Stimulated activated CD4-positive, alpha-beta T cell treated with anti-CD3 and anti-CD28 coated beads, Interleukin-2, amount 100 ng/mL, for 24 hours (primary cell): ENCODE measurements at places on chromosomes 6 and 20.

GRCh38 chr6:167336844-167337630 lies 12.2 kb downstream of the TTLL2 start:
- no peak for DNase-seq

DNA sequence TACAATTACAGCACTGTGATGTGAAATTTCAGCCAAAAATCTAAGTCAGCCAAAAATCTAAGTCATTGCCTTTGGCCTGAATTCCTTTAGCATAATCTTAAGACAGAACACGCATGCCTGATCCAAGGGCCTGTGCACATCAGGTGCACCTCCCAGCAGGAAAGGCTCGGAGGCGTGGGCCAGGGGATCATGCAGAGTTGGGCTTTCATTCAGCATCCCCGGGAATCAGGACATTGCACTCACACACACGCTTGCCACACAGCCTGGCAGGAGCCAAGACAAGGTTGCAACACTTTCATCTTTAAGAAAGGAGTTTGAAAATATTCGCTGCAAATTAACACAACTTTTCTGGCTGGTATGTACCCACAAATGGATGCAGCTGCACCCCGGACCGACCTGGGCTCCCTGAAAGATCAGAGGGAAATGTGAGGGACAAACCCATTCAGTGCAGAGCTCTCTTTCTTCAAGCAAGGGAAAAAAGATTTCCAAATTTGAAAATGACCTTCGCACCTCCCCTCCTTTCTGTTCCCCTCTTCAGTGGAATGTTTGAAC lies 48.8 kb downstream of the ERMARD start:
- DNase-seq = no peak

- peak; percentile 56 for DNase-seq
Observed at GRCh38 chr20:56440346-56441007, 27.9 kb upstream of the RTF2 start.

DNA sequence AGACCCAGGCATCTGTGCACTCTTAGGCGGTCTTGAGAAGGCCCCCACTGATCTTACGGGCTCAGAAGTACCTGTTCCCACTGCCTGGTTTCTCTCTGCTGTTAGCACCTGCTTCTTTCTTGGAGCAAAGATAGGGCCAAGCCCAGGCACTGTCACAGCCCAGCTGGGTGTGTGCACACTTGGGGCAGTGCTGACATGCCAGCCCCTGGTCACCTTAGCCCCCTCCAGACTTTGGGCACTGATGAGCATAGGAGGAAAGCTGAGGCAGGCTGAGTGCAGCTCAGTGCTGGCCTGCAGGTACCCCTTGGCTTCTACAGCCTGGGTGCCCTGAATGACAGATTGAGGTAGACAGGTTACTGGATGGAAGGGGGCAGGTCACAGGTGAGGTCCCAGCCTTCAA lies 105.7 kb upstream of the AHI1 start:
- no peak for DNase-seq

DNA sequence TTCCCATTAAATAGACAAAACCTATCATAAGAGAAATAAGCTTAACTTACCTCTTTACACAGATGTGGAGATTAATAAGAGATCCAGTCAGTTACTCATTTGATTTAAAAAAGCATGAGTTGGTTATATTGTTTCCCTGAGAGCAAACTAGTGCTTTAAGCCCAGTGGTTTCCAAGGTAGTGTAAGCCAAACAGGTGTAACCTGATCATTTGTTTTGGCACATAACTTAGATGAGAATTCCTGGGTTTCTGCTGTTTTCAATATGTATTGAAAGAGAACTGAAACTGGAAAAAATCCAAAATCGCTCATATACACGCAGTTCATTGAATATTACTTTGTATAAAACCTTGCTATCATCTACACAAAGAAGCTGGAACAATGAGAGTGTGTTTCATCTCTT lies 30.5 kb upstream of the SMIM8 start:
- no peak for DNase-seq

- no peak for DNase-seq
Observed at GRCh38 chr20:38885357-38885756, 40.9 kb upstream of the FAM83D start.

DNA sequence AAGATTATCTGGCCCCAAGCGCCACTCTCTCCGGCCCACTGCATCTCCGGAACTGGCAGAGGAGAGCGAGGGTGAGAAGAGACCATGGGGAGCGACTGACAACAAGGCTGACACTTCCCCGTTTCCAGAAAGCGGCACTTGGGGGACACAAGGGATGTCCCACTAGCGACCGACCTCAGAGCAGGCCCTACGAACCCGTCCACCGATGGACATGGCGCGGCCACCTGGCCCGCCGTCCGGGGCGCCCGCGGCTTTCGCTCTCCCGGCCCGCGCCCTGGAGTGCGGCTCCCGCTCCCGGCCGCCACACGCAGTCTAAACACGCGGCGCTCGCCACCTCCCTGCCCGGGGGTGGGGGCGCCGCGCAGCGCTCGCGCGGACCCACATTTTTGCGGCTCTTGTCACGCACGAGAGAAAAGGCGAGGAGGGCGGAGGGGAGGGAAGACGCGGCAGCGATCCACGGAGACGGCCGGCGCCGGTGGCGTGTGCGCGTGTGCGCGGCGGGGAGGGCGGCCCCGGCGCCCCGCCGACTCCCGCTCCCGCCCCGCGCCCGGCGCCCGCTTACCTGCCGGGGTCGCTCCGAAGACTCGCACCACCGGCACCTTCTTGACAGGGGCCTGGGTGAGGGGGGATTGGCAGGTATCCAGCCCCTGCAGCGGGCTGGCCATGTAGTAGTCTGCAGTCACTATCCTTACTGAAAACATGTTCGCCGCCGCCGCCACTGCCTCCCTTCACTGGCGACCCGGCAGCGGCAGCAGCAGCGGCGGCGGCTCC lies 645 bp downstream of the REV3L start:
- DNase-seq = peak; percentile 55

- no peak for DNase-seq
Observed at GRCh38 chr20:48642105-48642880, 185.5 kb downstream of the PREX1 start.

DNA sequence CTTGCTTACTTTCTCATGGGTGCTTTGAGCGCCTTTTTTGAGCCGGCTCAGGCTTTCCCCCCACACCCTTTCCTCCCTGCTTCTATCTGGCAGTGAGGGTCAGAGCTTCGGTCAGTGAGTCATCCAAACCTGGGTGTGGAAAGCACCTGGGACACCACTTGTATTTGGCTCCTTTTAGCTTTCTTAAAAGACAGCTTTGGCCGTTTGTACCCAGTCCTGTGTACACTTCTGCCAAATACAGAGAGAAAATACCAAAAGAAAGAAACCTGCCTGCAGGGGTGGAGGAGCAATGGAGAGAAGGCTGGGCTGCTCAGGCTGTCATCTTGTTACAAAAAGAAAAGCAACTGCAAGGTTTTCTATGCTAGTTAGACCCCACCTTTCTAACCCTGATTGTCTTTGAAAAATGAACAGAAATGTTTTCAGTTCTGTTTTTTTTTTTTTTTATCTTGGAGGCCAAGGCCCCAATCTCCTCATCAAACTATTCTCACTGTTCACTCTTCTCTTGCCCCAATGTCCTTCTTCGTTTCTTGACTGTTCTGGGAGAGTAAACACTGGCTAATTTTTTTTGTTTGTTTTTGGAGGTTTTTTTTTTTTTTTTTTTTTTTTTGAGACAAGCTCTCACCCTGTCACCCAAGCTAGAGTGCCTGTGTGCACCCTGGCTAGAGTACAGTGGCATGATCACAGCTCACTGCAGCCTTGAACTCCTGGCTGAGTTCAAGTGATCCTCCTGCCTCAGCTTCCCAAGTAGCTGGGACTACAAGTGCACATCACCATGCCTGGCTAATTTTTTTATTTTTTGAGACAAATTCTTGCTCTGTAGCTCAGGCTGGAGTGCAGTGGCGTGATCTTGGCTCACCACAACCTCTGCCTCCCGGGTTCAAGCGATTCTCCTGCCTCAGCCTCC lies 76.4 kb downstream of the SSR1 start:
- no peak for DNase-seq

GRCh38 chr20:11776687-11777086 lies 141.0 kb upstream of the BTBD3 start:
- no peak for DNase-seq

DNA sequence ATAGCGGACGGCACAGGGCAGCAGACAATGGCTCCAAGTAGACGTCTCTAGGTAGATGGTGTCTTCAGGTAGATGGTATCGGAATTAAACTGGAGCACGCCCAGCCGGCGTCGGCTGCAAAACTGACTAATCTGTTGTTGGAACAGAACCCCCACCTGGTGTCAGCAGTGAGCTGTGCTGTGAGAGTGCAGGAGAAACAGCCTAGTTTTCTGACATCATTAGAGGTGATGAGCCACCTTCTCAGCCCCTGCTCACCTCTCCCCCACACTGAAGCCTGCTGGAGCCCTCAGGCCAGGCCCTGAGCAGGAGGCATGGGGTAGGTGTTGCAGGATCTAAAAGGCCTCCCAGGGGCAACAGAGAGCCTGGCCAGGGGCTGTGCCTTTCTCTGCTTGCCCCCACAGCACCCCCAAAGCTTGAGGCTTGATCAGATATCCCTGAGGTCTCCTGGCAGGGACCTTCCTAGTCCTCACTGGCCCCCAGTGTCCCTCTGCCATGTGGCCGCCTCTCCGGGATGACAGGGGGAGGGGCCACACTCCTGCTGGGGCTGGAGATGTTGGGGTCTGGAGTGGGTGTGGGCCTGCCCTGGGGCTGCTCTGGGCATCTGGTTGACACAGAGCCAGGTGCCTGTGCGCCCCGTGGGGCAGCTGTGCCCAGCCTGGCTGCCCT lies 6.9 kb upstream of the HELZ2 start:
- DNase-seq = peak; percentile 68

DNA sequence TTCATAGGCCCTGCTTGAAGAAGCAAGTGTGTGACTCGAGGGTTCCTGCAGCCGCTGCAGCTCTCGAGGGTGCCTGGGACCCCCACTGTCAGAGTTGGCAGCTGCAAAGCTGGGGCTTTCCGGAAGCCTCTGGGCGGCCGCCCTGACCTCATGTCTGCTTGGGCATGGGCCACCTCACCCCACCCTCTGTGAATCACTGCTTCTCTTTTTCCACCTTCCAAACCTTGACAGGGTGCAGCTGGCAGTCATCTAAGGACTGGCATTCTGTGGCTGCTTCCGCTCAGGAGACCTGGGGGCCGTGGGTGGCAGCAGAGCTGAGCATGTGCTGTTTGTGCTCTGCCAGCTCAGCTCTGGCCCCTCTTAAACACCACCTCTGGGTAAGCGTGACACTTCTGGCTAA lies 32.0 kb downstream of the ERMARD start:
- no peak for DNase-seq

DNA sequence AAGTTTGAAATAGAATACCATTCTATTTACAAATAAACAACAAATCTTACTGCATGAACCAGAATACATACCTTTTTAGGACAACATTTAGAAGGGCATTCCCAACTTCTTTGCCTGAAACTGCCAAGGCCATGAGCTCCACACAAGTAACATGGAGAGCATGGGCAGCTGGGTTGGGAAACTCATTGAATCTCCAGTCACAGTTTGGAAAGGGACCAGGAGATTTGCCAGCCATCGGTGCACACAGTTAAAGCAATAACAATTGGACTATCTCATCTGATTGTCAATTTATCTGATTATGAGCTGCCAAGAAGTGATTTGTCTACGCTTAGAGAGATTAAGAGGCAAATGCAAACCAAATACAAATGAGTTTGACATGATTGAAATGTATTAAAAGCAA lies 19.9 kb downstream of the ARG1 start:
- DNase-seq = no peak

DNA sequence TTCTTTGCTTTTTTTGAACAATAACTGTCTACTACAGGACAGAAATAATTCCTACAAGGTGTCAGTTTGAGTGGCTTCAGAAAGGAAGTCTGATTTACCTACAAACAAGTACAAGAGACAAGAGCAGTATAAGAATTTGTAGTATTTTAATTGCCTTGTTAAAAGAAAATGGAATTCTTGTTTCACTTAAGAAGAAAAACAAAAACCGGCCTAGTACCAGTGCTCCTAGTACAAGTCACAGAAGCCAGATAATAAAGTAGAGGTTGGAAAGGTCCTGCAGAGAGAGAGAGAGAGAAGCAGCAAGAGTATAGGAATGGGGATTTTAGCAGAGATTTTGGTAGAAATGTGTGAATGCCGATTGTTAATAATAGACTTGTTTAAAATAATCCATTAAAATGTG lies 6.4 kb downstream of the TAB2 start:
- DNase-seq = no peak

DNA sequence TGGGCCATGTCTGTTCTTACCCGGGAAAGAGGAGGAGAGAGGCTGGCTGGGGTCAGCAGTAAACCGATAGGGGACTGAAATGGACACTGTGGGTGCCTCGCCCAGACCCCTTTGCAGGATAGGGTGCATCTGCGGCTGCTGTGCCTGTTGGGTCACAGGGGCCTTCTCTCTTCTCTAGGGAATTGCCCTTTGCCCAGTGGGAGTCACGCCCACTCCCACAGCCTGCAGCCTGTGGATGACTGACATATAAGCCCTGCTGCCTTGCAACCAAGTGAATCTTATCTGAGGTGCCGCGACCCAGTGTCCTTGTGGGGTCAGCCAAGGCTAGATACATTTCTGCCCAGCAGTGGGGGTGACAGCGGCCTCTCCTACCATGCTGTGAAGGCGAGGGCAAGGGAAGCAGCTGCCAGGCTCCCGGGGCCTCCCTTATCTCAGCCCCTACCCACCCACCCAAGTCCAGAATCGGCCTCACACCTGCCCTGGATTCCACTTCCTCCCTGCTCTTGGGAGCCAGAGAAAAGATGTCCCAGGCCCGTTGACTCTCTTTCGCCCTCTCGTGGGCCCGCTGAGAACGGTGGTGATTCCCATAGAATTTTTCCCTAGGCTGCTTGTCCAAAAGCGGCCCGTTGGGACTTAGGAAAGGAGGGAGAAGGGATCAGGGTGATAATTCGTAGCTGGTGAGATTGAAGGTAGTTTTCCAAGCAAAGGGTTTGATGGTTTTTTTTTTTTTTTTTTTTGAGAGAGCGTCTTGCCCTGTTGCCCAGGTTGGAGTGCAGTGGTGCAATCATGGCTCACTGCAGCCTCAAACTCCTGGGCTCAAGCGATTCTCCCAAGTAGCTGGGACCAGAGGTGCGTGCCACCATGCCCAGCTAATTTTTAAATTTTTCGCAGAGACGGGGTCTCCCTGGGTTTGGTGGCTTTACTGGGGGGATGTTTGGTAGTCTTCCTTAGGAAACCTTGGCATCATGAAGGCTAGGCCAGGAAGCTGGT lies 76.4 kb upstream of the RNF24 start:
- peak; percentile 68 for DNase-seq

DNA sequence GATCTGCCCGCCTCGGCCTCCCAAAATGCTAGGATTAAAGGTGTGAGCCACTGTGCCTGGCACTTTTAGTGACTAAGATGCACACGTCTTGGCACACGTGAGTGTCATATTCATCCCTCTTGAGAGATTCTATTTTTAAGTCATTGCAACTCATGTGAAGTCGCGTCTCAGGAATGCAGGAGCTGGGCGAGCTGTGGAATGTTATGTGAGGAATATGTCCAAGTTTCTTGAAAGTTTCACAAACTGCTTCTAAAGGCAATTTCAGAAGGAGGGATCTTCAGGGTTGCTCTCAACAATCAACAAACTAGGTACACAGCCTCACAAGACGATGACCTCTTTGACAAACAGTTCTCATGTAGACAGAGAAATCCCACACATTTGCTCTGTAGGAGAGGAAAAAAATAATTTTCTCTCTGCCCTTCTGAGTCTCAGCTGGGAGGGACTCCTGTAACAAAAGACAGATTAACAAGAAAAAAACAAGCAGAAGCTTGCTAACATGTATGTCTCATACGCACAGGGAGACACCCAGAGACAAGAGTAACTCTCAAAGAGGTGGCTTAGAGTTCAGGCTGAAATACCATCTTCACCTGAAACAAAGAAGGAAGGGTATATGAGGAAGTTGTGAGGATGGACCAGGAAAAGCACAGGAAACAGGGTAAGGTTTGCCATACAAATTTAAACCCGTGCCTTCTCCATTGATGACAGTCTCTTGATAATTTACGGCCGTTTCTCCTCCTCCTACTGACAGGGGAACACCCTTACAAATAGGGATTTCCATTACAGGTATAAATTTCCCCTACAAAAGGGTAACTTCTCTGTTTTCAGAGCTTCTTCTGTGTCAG lies 45.3 kb upstream of the FAM50B start:
- DNase-seq = no peak
